ENCODE measurements at places on chromosomes 3 and 15.

DNA sequence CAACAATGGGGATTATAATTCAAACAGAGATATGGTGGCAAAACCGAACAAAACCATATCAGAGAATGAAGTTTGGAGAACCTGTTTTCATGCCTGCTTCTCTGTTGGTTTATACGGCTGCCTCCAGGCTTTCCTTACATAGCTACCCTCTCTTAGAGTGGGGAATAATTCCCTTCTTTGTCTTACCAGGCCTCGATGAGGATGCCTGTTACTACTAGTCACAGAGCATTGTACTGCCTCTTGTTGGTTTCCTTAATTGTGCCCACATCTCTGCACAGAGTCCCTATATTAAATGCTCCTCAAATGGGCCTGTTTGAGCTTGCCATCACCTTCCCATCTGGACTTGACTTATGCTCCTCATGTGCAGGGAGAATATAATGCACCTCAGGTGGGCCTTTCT, 92.9 kb downstream of the NCEH1 start:
- no peak for DNase-seq

DNA sequence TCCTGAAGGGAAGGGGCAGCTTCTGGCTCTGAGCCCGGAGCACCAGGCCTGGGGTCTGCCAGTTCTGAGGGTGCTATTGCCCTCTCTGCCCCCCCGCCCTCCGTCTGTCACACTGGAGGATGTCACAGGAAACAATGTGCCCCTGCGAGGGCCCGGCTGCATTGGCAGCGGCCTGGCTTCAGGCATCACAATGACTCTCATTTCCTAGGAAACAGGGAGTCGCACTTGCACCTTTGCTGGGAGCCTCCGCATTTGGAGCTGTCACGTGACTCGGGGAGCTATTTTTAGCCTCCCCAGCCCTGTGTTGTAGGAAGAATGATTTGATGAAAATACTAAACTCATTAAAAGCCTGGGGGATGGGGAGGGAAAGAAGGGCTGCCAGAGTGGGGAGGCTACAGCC, 518.9 kb downstream of the SHQ1 start:
- no peak for DNase-seq

- DNase-seq: no peak
These were observed 17.0 kb downstream of the THAP10 start for GRCh38 chr15:70875001-70875782.

DNA sequence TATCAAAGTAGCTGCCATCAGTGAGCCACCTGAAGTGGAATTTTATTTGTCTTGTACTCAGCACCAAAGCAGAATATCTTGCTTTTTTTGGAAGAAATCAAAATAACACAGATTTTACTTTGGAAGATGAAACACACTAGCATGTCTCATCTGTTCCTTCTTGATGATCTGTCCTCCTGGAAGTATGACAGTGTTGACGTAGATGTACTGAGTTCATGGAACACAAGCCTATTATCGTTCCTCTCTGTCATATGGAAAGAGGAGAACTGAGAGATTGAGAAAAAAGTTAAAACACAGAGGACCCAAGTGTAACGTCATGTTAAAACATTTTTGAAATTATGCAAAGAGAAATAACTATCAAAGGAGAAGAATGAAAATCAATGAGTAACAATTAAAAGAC, 340.2 kb downstream of the ROBO2 start:
- DNase-seq: no peak

All from stromal cell of bone marrow (primary cell).